ENCODE measurements at places on chromosomes 3 and 15.

- no peak for DNase-seq
These were observed 124.3 kb downstream of the MYLK start for GRCh38 chr3:123759871-123760270.

DNA sequence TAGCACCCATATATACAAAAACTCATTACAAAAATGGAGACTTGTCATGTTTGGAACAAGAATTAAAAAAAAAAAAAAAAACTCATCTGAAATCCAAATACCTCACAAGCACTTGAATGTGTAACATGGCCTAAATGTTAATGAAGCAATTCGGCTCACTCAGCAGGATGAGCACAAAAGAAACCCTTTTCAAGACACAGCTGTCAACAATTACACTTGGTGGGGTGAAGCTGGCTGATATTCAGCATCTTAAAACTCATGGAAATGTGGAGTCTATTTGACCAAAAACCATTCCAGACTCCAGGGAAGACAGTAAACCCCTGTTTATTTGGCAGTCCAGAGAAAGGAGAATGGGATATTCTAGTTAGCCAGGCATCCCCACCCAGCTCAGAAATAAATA, 205.4 kb upstream of the TSC22D2 start:
- no peak for DNase-seq

GRCh38 chr3:56591262-56591661, 34.3 kb downstream of the CCDC66 start:
- DNase-seq = no peak

GRCh38 chr3:20842594-20843436, 656.8 kb upstream of the SGO1 start:
- DNase-seq = no peak

DNA sequence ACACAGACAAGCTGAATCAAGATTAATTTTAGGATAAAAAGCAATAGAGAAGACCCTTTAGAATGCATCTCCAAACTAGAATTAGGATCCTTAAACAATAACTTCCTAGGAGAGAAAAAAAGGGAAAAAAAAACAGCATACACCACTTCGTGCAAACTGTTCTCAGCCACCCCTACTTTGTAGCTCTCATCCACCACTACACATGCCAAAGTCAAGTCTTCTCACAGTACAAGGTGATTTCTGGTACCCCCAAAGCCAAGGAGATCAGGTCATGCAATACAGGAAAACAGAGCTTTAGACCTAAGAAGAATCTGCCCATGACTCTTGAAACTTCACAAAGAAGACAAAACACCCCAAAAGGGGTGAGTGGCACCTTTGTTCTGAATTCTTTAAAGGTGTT, 166.9 kb downstream of the SUCNR1 start:
- DNase-seq = no peak

DNA sequence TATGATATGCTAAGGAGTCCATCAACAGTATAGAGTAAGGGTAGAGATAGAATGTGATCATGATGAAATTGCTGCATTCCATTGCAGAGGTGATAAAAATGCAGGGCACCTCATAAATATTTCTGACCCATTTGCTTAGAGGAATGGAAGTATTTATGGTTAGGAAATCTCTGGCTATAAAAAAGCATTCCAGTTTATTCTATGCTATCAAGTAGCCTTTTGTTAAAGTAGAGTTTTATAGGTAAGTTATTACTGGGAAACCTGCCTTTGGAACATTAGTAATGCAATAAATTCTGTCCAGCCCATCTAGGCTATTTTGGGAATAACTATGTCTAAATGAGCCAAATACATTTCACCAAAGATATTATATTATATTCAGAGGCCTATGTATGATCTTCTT, 19.8 kb upstream of the STRIT1 start:
- DNase-seq = no peak

GRCh38 chr3:195544230-195544536, 1.1 kb upstream of the PPP1R2 start:
- no peak for DNase-seq

GRCh38 chr3:181728470-181729340, 17.0 kb downstream of the SOX2 start:
- no peak for DNase-seq

DNA sequence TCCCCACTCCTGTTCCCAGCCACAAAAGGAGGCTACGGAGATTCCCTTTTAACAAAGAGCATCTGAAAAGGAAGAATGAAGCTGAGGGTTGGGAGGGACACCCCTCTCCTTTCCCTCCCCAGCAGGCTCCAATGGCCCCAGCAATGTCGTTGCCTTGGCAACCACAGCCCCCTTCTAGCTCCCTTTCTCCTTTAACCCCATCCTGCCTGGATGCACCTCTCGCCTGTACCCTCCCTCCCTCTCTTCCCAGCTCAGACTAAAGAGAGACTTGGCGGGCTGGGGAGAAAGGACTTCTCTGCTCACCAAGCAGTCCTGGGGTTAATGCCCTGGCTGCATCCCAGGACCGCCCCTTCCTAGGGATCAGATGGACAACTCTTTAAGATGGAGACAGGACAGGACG, 7.1 kb upstream of the RPL29 start:
- DNase-seq = no peak

GRCh38 chr3:172167892-172168648, 128.7 kb downstream of the FNDC3B start:
- no peak for DNase-seq

DNA sequence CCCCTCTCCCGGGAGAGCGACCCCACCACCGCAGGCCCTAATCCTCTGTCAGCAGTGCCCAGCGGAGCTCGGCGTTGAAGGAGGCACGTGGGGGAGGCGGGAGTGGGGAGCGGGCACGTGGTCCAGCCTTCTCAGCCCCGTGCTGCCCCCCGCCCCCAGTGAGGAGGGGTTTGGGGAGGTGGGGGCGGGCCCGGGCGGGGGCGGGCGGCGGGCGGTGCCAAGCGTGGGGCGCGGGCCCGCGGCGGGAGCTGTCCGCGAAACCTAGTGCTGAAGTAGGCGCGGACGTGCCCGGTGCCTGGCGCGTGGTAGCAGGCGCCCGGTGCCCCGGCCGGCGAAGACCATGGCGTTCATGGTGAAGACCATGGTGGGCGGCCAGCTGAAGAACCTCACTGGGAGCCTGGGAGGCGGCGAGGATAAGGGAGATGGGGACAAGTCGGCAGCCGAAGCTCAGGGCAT, at the start of gene CPLX3:
Gene CPLX3, plus strand, starts transcription at position 264 of the 456 bp plus-strand sequence. Its CDS starts 77 bp downstream, at position 341.
- no peak for DNase-seq

Measured in kidney capillary endothelial cell (primary cell).